Stimulated activated memory B cell treated with anti-CD40 and anti-IgM and Interleukin-4, amounts not matched to agents 10 μg/mL and 1 μg/mL and 100 μg/mL, for 72 hours (primary cell): ENCODE measurements at places on chromosomes 16 and 17.

DNA sequence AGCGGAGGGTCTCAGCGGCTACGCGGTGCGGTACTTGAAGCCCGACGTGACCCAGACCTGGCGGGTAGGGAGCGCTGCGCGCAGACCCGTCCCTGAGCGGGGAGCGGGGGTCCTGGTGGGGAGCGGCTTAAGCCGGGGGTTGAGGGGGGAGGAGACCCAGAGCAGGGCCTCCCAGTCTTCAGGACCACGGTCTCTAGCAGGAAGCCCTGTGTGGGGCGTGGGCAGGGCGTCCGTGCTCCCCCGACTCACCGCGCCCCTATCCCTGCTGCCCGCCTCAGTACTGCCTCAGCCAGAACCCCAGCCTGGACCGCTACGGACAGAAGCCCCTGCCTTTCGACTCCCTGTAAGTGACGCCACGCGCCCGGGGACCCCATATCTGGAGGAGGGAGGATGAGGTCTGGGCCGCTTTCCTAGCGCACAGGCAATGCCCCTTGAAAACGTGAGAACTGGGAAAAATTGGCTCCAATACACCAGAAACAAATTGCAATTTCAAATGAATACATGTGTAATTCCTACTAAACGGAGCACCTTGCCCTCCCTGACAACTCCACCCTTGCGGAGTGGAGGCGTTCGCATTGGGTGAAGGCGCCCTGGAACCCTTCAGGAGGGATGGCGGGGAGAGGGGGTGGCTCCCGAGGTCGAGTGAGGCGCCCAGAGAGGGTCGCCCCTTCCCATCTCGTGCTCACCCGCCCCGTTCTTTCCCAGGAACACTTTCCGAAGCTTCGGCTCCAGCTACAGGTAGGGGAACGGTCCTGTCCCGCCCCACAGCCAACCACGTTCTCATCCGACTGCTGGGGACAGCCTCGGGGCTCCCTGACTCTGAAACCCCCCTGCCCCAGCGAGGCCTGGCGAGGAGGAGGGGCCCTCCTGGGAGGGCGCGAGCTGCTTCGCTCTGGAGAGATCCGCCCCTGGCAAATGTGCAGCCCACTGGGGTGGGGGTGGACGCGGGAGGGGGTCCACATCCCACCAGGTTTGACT lies 14.6 kb upstream of the CNGB1 start:
- peak; percentile 52 for ATAC-seq

DNA sequence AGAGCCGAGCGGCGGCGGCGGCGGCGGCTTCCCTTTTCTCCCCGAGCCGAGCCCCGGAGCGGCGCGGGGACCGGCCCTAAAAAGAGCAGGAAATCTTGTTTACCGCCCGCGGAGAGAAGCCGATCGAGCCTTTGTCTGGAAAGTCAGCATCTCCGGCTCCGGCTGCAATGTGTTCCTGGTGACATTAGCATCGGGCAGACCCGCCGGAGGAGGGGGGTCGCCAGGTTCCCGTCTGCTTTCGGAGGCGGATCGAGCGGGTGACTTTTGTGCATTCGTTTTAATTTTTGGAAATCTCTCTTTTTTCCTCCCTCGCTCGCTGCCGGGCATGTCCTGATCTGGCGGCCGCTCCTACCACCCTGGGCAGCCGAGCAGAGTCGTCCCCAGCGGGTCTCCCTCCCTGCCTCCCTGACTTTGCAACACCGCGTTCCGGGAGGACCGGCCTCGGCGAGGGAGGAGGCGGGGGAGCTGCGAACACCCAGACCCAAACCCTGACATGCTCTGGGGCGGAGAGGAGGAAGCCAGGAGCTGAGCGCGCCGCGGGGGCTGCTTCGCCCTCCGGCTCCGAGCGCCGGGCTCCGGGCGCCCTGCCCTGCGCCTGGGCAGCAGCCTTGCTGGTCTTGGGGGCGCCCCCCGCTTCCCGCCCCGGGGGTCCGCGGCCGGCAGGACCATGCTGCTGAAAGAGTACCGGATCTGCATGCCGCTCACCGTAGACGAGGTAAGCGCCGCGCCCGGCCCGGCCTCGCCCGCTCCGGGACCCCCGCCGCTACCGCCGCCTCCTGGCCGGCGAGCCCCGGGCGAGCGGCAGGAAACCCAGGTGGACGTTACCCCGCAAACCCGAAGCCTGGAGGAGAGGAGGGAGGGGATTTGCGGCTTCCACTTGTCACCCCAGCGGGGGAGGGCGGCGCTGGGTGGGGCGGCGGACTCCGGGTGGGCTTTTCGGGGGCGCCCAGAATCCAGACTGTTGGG lies 690 bp downstream of the PITPNC1 start:
- peak; percentile 64 for ATAC-seq

DNA sequence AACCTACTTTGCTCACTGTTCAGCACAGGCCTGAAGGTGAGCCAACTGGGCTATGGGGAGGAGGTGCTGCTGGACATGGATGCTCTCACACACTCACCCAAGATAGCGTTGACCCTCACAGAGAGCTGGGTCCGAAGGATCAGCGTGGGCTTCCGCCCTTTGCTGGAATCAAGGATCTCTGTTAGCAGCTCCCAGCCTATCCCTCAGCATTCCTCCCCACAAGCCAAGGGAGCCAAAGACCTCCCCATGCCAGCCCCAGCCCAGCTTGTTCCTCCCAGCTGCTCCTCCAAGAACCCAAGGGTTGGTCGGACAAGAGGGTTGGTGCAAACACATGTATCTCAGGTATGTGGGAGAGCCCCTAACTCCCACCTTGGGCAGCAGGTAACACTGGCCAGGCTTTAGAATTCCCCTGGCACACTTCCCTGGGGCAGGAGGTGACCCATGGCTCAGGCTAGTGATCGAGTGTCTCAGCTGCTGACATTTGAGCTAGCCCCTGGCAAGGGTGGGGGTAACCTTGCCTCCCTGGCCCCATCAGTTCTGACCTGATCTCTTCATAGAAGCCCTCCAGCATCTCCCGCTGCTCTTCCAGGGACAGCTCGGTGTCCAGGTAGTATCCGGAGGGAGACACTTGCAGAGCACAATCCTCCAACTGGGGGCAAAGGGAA lies 8.3 kb downstream of the FHOD1 start:
- no peak for ATAC-seq

DNA sequence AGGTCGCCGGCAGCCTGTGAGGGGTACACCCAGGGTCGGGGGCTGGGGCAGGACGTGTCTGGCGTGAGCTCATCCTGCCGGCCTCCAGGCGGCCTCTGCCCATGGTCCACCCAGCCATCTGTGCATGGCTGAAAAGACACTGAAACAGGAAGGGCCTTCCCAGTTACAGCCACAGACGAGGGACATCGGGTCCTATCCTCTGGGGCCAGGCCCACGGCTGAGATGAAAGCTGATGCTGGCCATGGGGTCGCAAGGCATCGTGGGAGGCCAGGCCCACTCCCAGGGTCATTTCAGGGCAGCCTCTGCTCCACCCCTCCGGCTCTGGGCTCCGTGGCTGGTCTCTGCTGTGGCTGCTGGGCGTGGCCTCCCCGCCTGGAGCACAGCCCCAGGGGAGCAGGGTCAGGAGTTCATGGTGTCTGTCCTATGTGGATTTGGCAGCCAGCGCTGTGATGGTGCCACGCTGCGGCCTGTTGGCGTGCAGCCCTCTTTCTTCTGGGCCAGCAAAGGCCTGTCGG lies 16.6 kb upstream of the ATP6V0C start:
- no peak for ATAC-seq

DNA sequence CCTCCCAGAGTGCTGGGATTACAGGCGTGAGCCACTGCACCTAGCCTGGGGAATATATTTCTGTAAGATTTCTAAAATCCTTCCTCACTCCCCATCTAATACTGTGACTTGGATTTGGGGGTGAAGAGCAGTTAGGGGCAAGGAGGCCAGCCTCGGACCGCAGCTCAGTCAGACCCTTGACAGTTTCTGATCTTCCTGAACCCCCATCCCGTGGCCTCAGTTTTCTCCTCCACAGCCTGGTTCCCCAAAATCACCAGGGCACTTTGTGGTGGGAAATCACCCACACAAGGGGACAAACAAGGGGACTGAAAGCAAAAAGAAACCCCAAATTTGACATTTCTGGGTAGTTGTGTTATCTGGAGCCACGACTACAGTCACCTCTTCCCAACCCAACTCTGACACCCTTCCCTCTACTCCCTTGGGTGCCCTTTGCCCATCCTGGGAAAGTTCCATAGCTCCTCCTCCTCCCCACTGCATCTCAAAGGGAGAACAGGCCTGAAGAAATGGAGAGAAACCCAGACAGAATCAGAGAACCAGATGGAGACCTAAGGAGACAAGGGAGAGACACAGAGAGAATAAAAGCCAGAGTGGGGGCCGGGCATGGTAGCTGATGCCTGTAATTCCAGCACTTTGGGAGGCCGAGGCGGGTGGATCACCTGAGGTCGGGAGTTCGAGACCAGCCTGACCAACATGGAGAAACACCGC lies 2.8 kb upstream of the STAT5A start:
- no peak for ATAC-seq

GRCh38 chr17:77271411-77271810 lies 130.6 kb downstream of the SEC14L1 start:
- no peak for ATAC-seq

- no peak for ATAC-seq
Measured at GRCh38 chr16:1159325-1159972, 6.5 kb downstream of the CACNA1H start.

DNA sequence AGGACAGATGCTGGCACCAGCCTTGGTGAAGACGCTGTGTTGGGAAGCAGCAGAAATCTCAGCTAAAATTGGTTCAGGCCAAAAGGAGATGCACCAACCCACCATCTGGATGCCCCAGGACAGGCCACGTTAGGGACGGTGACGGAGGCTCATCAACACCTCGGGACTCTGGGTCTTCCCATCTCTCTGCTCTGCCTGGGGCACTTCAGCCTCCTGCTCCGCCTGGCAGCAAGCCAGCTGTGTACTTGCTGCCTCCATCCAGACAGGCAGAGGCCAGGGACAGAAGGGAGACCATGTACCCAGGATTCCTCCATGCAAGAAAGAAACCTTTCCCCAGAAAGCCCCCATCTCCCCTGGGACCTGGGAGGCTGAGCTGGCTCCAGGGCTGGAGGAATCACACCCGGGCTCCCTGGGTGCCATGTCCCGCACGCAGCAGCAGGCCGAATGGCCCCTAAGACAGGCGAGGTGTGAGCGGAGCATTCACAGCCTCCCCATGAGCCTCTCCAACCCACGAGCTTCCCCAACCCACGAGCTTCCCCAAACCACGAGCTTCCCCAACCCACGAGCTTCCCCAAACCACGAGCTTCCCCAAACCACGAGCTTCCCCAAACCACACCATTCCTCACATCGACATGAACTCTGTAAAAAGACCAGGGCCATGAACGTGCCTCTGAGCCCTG lies 274.5 kb downstream of the C16orf95 start:
- ATAC-seq, result no peak

DNA sequence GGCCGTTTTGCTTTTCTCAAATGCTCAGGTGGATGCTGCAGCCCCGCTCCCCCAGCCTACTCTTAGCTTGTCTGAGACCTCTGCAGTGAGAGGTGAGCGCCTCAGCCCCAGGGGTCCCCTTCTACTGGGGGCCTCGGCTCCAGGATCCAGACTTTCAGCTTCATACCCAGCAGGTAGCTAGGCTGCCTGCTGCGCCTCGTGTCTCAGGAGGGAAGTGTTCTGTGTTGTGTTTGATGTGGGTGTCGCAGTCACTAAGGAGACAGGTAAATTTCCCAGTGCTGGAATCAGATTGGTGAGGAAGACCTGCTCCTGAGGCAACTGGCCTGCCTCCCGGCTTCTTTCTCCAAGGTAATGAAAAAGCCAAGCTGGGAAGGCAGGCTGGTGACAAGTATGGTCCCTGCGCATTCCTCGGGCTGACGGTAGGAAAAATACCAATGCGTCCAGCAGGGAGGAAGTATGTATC lies 604.0 kb upstream of the SALL1 start:
- no peak for ATAC-seq

- no peak for ATAC-seq
Measured at GRCh38 chr16:88407807-88408206, 25.0 kb downstream of the ZNF469 start.

GRCh38 chr17:6082335-6082734 lies 12.2 kb downstream of the WSCD1 start:
- ATAC-seq, result no peak

DNA sequence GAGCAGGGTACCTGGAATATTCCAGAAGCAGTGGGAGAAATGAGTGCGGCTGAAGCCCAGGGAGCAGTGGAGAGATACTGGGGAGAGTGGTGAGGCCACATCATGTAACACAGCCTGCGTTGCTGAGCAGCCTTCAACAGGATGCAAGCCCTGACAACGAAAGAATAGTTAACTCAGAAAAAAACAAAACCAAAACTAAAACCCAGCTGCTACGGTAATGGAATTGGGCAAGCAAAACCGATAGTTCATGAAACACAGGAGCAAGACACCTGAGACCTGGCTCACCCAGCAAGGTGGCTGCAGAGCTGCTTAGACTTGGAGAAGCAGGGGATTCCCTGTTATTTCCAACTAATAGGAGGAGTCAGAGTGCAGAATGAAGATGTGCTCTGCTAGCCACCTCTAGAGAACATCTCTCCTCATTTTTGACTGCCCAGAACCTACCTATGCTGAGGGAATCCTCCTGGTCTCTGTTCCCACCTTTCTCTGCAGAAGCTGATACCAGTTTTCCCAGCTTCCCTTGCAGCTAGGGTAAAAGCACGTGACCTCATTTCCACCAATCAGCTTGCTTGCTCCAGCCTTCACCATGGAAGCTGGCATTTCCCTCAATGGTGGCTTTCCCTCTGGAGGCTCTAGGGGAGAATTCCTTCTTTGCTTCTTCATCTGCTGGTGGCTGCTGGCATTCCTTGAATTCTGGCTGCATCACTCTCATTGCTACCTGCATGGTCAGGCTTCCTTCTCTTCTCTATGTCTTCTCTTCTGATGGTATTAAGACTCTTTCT lies 59.4 kb upstream of the XYLT1 start:
- ATAC-seq, result peak; percentile 56

GRCh38 chr17:75837899-75838298 lies 6.3 kb downstream of the UNC13D start:
- no peak for ATAC-seq

- no peak for ATAC-seq
Measured at GRCh38 chr16:11034481-11034931, 90.1 kb downstream of the CLEC16A start.

DNA sequence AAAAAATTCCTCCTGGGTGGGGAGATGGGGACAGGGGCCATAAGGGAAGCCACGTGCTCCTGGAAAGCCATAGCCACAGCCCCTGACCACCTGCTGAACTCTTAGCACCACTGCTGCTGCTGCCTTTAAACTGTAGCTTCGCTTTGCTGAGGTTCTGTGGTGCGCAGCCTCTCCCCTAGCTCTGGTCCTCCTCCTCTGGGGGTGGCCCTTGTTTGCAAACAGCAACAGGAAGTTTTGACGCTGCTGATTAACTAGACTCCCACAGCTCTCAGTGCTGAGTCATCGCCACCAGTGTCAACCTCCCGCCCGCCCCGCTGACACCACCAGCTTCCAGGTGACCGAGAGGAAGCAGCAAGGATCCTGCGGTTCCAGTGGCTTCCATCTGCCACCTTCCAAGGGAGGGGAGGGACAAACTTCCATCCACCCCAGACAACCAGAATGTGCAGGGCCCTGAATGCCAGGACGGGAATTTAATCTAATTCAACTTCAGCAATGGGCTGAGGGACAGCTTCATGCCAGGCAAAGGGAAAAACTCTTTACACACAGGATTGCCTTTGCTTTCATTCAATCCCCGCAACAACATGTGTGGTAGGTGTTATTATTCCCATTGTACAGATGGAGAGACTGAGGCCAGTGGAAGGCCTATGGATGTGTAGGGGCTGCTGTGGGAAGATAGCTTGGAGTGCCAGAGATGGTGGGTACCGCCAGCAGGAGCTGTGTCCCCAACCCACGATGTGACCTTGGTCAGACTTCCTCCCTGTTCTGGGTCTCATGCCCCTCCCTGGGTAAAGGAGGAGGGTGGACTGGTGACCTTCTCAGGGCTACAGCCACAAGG lies 8.1 kb upstream of the KIFC3 start:
- ATAC-seq, result peak; percentile 85
